ENCODE measurements at places on chromosomes 3 and 15. TPM values are rescaled to one million over a fixed set of nuclear protein-coding genes. Genes with fewer than 3 reads are reported as not detected.

Gene LMAN1L
- total RNA-seq: not detected

Gene ADAMTS17
- total RNA-seq: 5.5 TPM

Gene GHRL
- not detected for total RNA-seq

Gene ITPKA
- 6.0 TPM for total RNA-seq

Gene PLIN1
- total RNA-seq: 0.32 TPM

Gene CCR8
- not detected for total RNA-seq

Gene GRAMD2A
- total RNA-seq: 0.67 TPM

Gene TMIE
- total RNA-seq: 0.85 TPM

- DNase-seq: no peak
Observed at GRCh38 chr3:172918165-172918564, 167.6 kb downstream of the ECT2 start.

- no peak for DNase-seq
Observed at GRCh38 chr3:184678317-184679055, 33.4 kb downstream of the MAGEF1 start.

- DNase-seq: peak; percentile 39
Observed at GRCh38 chr3:27224197-27224596, 145.0 kb downstream of the NEK10 start.

GRCh38 chr3:24365168-24365567 lies 129.5 kb downstream of the THRB start:
- DNase-seq: peak; percentile 90

DNA sequence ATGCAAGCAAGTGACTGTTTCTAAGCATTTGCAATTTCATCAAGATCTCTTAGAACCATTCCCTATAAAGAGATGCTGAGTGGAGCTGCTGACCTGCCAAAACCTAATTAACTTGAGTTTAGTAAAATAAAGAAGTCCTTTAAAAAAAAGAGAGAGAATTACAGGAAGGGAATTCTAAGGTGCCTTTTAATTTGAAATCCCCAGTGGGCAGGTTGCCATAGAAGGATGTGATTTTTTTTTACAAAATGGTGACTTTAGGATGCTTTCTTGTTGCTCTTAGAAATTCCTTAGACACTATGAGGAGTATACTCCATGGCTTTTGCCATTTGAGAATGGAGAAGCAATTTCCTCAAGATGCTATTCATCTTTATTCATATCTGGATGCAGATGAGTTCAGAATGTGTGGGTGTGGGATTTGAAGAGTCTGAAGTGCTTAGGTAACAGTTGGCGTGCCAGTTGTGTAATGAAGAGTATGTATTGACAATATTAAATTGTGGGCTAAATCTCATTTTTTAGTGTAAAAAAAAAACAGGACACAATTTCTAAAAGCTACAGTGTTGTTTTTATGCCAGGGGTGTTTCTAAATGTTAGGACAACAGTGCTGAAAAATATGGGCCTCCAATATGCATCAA lies 13.6 kb downstream of the LRRC3B start:
- no peak for DNase-seq

- no peak for DNase-seq
Observed at GRCh38 chr3:63493101-63493500, 159.4 kb upstream of the SNTN start.

DNA sequence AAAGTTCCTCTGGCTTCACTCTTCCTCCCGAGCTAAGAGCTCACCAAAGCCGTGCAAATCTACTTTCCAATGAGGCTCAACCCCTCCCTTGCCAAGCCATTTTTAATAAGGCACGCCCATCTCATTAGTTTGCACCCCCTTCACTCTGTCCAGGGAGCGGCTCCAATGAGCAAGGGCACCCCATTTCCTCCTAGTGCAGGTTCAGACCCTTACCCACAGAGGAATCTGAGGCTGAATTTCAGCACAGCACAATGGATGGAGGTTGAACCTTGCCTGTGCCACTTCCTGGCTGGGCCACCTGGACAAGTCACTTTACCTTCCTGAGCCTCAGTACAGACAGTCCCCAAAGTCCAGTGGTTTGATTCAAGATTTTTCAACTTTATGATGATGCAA lies 25.4 kb downstream of the XPC start:
- DNase-seq: no peak

DNA sequence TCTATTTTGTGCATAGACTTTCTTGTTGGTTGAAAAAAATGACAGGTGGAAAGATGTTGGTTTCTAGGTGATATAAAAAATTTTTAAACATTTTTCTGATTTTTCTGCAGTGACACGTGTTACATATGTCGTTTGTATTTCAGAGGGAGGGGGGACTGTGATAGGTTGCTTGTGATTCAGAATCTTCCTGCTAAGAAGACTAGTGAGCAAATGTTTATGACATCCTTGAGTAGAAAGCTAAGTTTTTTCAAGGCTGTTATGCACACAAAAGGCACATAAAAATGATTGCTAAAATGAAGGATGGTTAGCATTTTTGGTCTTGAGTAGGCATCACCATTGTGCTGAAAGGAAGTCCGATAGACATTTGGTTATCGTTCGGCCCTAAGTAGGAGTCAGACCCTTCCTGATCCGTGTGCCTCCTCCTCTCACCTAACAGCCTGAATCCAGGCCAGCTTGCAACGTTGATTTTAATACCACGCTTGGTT lies 1.5 kb downstream of the ZNF639 start:
- DNase-seq: peak; percentile 21

DNA sequence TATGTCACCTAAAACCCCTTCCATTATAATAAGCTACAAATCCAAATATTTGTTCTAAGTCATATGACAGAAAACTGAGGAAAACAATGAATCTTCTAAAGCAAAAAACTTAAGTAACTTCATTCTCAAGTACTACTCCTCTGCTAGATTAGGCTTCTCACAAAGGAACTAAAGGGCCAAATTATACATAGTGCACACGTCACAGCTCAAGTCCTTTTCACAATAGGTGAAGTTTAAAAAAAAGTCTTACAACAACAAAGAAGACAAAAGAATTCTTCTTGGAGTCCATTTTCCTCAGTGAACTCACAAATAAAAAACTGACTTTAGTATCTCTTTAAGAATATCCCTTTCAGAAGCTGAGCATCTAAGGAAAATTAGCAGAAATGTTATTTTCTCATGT lies 479.9 kb downstream of the MAGI1 start:
- no peak for DNase-seq

DNA sequence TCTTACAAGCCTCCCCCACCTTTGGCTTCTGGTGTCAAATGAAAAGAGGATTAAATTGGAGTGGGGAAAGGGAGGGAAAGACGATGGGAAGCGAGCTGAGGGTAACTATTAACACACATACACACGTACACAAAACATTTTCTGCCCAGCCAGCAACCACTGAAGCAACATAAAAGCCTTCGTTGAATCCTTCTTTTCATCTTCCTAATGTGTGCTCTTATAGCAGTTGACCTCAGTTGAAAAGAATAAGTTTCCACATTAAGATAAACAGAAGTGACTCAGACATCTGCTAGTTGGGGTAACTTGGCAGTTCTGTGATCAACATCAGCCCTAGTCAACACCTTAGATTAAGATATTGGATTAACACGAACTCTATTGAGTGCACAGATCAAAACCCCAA lies 558.5 kb downstream of the MECOM start:
- no peak for DNase-seq

DNA sequence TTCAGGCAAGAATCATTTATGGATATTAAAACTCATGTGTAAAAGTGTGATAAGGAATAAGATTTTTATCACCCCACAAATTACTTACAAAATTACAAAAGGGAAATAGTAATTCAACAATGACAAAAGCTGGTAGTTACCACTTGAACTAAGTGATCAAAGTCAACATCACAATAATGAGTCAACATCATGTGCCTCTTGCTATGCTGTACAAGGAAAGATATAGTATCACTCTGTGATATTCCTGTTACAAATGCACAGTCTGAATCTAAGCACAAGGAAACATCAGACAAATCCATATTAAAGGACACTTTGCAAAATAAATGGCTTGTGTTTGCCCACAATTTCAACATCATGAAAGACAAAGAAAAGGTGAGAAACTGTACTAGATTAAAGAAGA lies 90.5 kb upstream of the PLCL2 start:
- DNase-seq: no peak

- no peak for DNase-seq
Observed at GRCh38 chr15:64515196-64515595, 54.8 kb downstream of the ZNF609 start.

DNA sequence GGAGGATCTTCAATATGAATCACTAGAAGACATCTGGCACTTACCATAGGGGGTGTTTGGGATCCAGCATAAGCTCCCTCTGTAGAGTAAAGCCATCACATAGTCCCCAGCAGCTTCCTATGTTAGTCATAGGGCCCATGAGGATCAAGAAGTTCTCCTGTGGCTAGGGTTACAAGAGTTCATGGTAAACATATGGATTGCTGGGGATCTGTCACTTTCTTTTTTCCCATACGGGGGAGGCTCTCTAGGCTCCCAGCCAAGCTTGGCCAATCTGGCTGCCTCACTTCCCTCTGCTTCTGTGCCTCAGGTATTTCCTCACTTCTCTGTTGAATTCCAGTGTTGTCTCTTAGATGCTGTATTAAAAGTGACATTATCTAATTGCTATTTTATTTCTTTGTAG lies 597.9 kb downstream of the PDCD6IP start:
- no peak for DNase-seq

GRCh38 chr15:62899090-62899493 lies 143.5 kb upstream of the TPM1 start:
- peak; percentile 78 for DNase-seq

GRCh38 chr3:104149154-104149553 lies 1217.6 kb upstream of the ALCAM start:
- no peak for DNase-seq

DNA sequence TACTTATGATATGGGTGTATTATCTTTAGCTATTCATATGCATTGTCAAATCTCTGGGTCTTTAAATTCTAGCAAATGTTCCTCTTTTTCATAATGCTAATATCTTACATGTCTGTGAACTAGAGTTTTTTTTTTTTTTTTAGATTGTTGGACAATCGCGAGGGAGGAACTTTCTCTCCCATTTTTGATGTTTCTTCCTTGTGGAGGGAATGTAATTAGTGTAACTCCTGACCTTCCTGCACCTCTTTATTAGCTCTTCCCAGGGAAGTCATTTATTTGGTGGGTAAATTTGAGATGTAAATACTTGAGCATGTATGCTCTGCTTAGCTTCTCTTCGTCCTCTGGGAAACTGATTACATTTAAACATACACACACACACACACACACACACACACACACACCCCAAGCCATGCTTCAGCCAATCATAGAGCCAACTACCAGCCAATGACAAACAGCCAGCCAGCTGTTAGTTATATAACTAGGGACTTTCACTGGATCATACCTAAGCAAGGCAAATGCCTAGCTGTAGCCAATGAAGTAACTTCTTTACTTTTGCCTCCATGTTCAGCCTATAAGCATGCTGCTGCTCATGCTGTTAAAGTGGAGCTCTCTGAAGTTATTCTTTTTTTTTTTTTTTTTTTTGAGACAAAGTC lies 8.3 kb upstream of the USP8 start:
- no peak for DNase-seq

GRCh38 chr3:187049462-187050101 lies 89.7 kb downstream of the RPL39L start:
- no peak for DNase-seq

Data from cardiac muscle cell (in vitro differentiated cells and primary cell).